NCI-H1105 (cell line): ENCODE measurements at places on chromosomes 16 and 17.

DNA sequence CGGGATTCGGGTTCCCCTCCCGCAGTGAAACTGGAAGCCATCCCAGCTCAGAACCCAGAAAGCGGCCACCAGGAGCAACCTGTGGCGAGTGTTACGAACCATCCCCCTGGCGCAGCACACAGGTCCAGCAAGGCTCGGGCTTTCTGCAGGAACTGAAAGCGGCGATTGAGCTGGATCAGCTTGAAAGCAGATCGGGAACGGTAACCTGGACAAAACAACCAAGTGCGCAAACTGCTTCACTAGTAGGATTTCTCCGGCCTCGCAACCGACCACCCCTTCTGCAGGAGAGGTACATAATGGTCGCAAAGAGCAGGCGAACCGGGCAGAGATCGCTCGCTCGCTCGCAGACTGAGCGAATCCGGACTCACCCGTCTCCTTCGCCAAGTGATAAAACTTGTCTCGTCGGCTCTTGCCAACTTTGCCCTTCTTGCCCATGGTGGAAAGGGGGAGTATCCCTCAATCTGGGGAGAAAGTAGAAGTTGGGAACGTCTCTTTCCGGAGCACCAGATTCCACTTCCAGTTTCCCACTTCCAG is 696 bp upstream of the PSMC5 start:
- DNase-seq, result no peak

DNA sequence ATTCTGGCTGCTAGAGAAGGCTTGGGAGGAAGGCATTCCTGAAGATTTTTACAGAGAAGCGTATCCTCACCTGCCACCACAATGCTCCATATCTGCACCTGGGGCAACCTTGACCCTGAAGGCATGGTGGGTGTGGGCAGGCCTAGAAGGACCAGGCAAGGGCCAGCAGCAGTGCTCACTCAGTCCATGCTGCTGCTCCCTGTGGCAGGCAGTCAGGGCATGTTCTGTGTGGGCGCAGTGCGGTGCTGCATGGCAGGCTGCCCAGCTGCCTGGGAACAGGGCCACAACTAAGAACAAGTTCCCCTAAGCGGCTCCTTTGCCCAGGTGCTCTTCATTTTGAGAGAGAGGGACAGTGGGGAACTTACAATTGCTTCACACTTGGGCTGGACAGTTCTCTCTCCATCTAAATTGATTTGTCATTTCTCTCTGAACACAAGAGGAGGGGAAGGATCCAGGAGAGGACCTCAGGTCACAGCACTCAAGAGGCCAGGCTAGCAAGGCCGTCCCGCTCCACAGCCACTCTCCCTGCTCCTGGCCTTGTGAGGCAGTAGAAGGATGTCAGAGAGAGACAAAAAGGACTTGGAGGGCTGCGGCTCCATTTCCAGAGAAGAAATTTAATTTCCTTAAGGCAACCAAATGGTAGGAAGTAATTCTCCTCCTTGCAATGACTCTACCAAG is 158.8 kb downstream of the AATF start:
- peak; percentile 27 for DNase-seq

- DNase-seq, result no peak
Observed at GRCh38 chr17:57657211-57657610, 87.9 kb downstream of the CCDC182 start.

DNA sequence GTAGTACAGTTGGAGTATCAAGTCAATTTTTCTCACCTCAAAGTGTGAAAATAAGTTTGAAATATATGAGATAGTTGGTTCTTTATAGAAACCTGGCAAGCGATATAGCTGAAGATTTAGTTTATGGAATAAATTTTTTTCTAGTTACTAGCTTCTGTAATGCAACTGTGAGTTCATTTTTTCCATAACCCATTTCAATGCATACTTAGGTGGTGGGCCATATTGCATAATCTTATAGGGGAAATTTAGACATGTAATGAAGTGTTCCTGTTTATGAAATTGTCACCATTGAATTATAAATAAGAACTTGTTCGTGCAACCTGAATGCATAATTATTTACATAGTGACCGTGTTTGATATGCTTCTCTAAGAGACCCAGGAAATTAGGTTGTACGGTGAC is 9.0 kb downstream of the MOSMO start:
- DNase-seq, result no peak

GRCh38 chr16:17241264-17241835 is 229.4 kb downstream of the XYLT1 start:
- DNase-seq, result no peak

GRCh38 chr16:75550211-75550662 is 5.8 kb downstream of the TMEM231 start:
- DNase-seq, result no peak

DNA sequence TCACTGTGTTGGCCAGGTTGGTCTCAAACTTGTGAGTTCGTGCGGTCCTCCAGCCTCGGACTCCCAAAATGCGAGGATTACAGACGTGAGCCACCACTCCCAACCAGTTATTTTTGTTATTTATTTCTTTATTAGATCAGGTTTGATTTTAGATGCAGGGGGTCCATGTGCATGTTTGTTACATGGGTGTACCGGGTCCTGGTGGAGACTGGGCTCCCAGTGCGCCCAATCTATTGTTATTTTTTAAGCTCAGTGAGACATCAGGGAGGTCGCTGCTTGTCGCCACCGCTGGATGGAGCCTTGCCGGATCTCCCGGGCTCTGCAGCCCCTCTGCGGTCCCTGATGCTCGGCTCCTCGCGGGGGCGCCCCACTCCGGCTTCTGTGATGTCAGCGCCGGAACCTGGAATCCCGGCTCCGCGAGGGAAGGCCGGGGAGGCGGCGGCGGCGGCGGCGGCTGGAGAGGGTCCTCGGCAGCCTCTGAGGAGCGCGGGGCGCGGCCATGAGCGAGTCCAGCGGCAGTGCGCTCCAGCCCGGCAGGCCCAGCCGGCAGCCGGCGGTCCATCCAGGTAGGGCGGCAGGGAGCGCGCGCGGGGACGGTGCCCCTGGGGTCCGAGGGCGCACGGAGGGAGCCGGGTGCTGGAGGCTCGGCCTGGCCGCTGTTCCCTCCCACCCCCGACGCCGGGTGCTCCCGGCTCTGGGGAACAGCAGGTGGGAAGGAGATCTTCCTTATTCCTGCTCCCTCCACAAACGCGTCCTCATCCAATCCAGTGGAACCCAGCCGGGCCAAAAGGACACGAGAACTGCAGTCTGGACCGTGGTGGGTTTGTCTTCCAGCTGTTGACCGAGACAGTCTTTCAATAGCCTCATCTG is at the start of gene TMC7:
TMC7 (plus strand) TSS at position 370 of the 870 bp plus-strand sequence; CDS start at position 500, 130 bp downstream.
- peak; percentile 63 for DNase-seq

- DNase-seq, result no peak
Observed at GRCh38 chr17:79392598-79392997, 218.3 kb downstream of the RBFOX3 start.

DNA sequence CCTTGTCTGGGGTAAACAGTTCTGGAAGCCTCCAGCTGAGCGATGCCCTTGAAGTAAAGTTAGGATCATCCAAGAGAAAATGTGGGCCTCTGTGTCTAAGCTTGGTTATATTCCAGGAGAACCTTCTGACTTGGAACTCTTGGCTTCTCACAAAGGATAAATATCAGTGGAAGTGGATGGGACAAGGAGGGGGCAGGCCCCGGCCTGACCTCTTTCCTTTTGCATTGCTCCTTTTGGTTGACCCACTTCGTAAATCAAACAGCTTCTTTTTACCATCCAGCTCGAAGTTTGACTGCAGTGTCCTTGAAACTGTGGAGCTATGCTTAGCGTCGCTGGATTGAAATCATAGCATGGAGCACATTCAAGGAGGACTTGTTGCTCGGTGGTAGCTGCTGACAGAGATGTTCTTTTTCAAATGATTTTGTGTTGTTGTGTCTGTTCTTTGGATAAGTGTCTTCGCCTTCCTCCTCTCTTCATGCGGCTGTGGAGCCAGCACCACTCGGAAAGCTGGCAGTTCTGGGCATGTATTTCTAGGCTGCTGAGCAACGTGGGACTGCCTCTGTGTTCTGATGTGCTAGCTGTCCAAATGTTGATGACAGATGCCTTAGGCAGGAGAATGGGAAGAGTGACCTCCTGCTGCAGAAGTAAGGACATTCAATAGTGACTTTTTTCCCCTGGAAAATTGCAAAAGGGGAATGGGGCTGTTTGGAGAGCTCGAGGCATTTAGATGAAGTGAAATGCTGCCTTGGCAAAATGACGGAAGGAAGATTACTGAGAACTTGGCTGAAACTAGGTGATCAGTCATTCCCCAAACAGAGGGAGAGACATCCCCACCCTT is 4.5 kb downstream of the MINK1 start:
- no peak for DNase-seq

- no peak for DNase-seq
Observed at GRCh38 chr16:89618109-89618998, 4.9 kb downstream of the DPEP1 start.

GRCh38 chr16:76162046-76162445 is 115.2 kb upstream of the CNTNAP4 start:
- DNase-seq, result no peak

- DNase-seq, result no peak
Observed at GRCh38 chr16:85412911-85413520, 200.1 kb upstream of the GSE1 start.

GRCh38 chr17:42317266-42317845 is 29.1 kb downstream of the STAT5A start:
- no peak for DNase-seq

DNA sequence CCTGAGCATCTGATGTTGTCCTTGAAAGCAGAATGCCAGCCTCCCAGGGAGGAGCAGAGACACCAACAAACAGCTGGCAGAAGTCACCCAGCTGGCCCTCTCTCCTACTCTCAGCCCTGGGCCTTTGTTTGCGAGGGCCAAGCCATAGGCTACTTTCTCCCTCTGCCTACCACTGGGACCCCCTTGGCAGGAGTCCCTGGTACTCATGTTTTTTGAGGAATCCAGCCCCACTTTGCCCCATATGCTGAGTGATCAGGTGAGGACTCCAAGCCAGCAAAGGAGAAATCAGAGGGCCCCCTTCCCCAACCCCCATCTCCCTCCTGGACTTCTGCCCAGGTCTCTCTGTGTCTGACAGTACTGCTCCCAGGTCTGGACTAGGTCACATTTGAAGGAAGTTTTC is 121.9 kb downstream of the USP31 start:
- DNase-seq, result peak; percentile 5

DNA sequence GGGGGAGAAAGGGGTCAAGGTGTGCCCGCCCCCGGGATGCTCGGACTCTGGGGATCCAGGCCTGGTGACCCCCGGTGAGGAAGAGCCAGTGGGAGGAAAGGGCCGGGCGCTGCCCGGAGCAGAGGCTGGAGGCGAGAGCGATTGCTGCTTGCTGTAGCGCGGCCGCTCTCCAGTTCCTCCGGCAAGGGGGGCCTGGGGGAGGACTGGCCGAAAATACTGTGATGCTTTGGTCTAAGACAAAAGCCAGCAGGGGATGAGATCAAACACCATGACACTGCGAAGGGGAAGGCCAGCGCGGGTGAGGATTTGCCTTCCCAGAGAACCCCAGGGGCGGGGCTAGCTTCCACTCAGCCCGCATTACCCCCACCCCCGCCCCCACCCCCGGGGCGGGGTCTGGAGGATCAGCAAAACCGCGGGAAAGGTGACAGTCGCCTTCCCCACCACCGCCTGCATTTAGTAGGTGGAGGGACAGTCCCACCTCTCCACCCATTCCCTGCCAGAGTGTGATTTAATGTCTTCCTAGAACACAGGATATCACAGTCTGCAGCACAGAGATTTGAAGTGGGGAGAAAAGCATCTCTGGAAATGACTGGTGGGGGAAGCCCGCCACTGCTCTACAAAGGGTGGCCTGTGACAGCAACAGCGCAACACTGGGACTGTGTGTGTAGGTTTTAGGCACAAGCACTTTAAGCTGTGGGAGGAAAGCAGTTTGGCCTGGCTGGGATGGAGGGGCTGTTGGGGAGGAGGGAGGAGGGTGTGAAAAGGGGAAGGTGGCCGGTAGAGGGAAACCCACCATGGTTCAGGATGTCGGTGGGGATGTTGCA is 25.7 kb downstream of the MRC2 start:
- DNase-seq, result peak; percentile 82

DNA sequence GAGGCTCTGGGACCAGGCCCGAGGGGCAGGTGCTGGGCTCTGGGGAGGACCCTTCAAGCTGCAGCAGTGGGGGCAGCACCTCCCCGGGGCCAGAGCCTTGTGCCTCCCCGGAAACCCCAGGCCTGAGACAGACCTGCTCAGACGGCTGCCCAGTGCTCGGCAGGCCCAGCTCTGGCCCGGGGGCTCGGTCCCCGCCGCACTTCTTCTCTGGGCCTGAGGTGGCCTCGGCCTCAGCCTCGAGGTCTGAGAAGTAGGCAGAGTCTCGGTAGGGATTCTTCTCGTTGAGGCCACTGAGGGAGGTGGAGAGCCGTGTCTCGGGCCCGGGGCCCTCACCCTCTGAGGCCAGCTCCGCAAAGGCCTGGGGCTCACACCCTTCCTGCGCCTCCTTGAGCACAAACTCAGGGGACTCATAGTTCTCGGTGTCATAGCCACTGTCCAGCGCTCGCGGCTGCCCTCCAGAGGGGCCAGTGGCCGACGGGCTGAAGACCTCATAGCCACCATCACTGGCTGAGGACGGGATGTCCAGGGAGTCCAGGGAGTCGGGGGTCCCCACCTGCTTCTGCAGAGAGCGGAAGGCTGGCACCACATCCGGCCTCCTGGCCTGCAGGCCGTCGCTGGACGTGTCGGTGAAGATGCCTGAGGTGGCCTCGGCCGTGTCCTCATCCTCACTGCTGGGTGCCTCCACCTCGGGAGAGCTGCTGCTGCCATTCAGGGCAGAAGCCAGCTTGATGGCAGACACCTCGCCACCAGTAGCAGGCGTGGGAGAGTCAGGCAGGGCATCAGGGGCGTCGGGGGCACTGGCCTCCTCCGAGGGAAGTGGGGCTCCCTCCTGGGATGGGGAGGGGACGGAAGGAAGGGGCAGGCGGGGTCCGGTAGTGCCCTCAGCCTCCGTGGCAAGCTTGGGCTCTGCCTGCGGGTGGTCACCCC is 44.3 kb upstream of the PVALEF start:
- no peak for DNase-seq

DNA sequence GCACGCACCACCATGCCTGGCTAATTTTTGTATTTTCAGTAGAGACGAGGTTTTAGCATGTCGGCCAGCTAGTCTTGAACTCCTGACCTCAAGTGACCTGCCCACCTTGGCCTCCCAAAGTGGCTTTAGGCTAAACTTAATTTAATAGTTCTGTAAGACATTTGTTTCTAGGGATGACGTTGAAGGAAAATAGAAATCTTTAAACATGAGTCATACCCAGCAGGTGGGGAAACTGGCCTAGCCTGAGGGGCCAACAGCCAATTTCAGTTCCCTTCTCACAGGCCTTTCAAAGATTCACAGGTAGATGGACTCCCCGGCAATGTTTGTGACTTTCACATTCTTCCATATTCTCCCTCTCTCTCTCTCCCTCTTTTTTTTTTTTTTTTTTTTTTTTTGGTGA is 18.1 kb upstream of the ITPRIPL2 start:
- no peak for DNase-seq

- DNase-seq, result no peak
Observed at GRCh38 chr17:7947651-7948050, 15.6 kb downstream of the CNTROB start.

DNA sequence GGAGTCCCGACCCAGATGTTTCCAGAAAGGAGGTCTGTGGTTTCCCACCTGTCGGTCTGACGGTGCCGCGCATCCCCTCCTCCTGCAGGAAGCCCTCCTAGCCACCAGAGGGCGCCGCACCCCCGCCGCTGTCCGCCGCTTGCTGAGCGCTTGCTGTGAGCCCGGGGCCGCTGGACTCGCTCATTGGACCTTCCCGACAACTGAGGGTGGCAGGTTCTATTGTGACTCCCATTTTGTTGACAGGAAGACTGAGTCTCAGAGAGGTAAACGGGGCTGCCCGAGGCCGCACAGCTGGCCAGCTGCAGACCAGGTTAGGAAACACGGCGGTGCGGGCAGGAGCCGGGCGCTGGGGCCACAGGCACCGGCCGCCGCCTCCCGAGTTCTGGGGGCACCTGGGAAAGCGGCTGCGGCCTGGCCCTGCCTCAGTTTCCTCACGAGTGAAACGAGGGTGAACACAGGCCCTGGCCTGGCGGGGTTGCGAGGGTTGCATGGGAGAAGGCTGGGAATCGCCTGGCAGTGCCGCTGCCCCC is 191.1 kb upstream of the CIBAR2 start:
- no peak for DNase-seq
